ENCODE measurements at places on chromosomes 2 and 18. TPM values are rescaled to one million over a fixed set of nuclear protein-coding genes. Genes with fewer than 3 reads are reported as not detected.

GRCh38 chr2:224221455-224221913, 180.4 kb downstream of the FAM124B start:
- peaks cover 6% of the 10 kb centered on the region for H3K4me1 ChIP-seq
- no peak for DNase-seq
- H3K27me3 ChIP-seq, result no peaks in the 10 kb centered on the region
- H3K4me3 ChIP-seq, result no peak overlapping the region
- no peak overlapping the region for H3K27ac ChIP-seq
- H3K36me3 ChIP-seq, result no peaks in the 10 kb centered on the region

- no peaks in the 10 kb centered on the region for H3K36me3 ChIP-seq
- no peak overlapping the region for H3K4me3 ChIP-seq
- no peaks in the 10 kb centered on the region for H3K27me3 ChIP-seq
- no peaks in the 10 kb centered on the region for H3K4me1 ChIP-seq
- H3K27ac ChIP-seq, result no peak overlapping the region
- DNase-seq, result no peak
Measured at GRCh38 chr2:121993682-121994081, 238.2 kb downstream of the TSN start.

DNA sequence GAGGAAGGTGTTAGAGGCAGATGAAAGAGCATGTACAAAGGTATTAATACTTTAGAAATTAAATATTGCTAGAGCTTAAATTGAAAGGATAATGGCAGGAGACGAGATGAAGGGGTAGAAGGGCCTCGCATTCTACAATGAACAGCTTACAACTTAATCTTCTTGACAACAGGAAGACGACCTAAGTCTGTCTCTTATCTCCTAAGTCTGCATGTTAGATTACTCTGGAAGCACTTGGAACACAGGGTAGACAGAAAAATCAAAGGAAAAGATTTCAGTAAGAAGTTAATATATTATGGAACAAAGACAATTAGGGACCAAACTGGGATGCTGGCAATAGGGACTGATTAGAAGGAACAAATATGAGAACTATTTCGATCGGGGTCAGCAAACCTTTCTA, 34.9 kb downstream of the SMC6 start:
- H3K36me3 ChIP-seq, result no peaks in the 10 kb centered on the region
- no peak overlapping the region for H3K4me3 ChIP-seq
- no peaks in the 10 kb centered on the region for H3K4me1 ChIP-seq
- H3K27ac ChIP-seq, result no peak overlapping the region
- no peak for DNase-seq

GRCh38 chr18:59274533-59274928, 1.3 kb upstream of the RAX start:
- no peaks in the 10 kb centered on the region for H3K36me3 ChIP-seq
- no peak overlapping the region for H3K4me3 ChIP-seq
- no peaks in the 10 kb centered on the region for H3K27me3 ChIP-seq
- peaks cover 2% of the 10 kb centered on the region for H3K4me1 ChIP-seq
- no peak for DNase-seq

Gene IL37
- not detected for polyA plus RNA-seq

Gene SIX3
- not detected for polyA plus RNA-seq

GRCh38 chr2:202019689-202020450, 13.8 kb upstream of the FZD7 start:
- no peaks in the 10 kb centered on the region for H3K36me3 ChIP-seq
- H3K27ac ChIP-seq, result no peak overlapping the region

- no peak for DNase-seq
- H3K4me1 ChIP-seq, result no peaks in the 10 kb centered on the region
- H3K36me3 ChIP-seq, result no peaks in the 10 kb centered on the region
- H3K27ac ChIP-seq, result no peak overlapping the region
- no peak overlapping the region for H3K4me3 ChIP-seq
Measured at GRCh38 chr2:186085226-186085625, 346.6 kb downstream of the FSIP2 start.

DNA sequence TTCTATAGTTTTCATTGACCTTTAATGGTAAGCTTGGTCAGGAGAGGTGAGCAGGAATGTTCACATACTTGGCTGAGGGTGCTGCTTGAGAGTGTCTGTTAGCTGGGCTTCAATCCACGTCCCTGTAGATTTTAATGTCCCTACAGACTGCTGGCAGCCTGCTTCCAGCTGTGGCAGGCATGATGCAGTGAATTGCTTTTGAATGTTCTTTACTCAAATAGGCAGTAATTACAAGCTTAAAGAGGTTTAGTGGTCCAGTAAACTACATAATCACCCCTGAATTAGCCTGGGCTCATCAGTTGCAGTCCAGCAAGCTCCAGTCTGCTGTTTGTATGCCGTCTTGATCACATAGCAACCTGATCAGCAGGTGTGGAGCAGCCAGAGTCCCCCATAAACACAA, 102.1 kb downstream of the MEIS1 start:
- no peak overlapping the region for H3K27ac ChIP-seq
- no peaks in the 10 kb centered on the region for H3K27me3 ChIP-seq
- H3K4me1 ChIP-seq, result peaks cover 6% of the 10 kb centered on the region
- DNase-seq, result no peak
- H3K36me3 ChIP-seq, result no peaks in the 10 kb centered on the region

Gene DOK6
- polyA plus RNA-seq, result 3.9 TPM

- no peak overlapping the region for H3K27ac ChIP-seq
- DNase-seq, result no peak
- H3K4me1 ChIP-seq, result peaks cover 6% of the 10 kb centered on the region
- no peaks in the 10 kb centered on the region for H3K36me3 ChIP-seq
Measured at GRCh38 chr2:238124488-238125126, 13.9 kb upstream of the KLHL30 start.

GRCh38 chr2:176122052-176122682, 352 bp upstream of the HOXD9 start:
- H3K4me3 ChIP-seq, result peak overlapping the region; percentile 76
- no peaks in the 10 kb centered on the region for H3K4me1 ChIP-seq
- no peaks in the 10 kb centered on the region for H3K27me3 ChIP-seq

- H3K36me3 ChIP-seq, result no peaks in the 10 kb centered on the region
- H3K27me3 ChIP-seq, result no peaks in the 10 kb centered on the region
- H3K4me3 ChIP-seq, result no peak overlapping the region
- no peak for DNase-seq
Measured at GRCh38 chr2:156396126-156396525, 40.1 kb upstream of the GPD2 start.

Gene TLX2
- not detected for polyA plus RNA-seq

Gene PAX8
- polyA plus RNA-seq, result 2.0 TPM

Gene IL18R1
- polyA plus RNA-seq, result 1.5 TPM

DNA sequence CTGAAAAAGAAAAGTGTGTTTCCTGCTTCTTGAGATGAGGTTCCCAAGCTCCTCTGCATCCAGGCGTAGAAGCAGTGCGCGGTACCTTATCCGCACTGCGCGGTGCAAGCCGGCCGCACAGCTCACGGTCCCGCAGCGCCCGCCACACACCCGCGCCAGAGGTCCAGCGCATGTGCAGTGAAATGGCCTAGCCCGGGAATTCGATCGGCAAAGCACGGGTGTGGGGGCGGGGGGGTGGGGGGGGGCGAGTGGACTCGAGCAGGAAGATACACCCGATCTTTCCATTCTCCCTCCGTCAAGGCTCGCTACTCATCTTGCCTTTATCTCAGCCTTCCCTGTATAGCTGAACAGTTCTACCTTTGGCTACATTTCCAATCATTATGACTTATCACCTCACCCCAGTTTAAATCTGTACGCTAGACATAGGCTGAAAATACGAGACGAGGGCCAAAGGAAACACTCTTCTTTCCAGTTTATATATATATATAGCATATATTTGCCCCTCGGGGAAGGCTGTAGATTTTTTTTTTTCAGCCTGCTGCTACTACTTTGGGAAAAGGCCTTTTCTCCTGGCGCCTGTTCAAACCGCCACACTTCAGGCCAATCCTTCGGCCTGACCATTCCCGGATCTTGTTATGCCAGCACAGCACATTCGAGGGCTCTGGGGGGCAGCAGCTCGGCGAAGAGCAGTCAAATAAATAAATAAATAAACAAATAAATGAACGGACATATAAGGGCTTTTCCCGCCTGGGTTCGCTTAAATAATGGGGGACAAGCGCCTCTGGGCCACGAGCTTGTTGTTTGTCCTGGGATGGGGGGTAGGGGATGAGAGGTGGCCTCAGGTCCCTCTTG, 10.4 kb downstream of the HOXD8 start:
- H3K4me1 ChIP-seq, result peaks cover 10% of the 10 kb centered on the region
- peak overlapping the region; percentile 80 for H3K27ac ChIP-seq
- no peaks in the 10 kb centered on the region for H3K27me3 ChIP-seq
- no peaks in the 10 kb centered on the region for H3K36me3 ChIP-seq
- peak; percentile 77 for DNase-seq

Measured in ovary (tissue), 10 donors.